Activated naive CD4-positive, alpha-beta T cell treated with Interleukin-2 at 50 U/mL for 16 hours (primary cell): ENCODE measurements at places on chromosomes 13 and 19.

DNA sequence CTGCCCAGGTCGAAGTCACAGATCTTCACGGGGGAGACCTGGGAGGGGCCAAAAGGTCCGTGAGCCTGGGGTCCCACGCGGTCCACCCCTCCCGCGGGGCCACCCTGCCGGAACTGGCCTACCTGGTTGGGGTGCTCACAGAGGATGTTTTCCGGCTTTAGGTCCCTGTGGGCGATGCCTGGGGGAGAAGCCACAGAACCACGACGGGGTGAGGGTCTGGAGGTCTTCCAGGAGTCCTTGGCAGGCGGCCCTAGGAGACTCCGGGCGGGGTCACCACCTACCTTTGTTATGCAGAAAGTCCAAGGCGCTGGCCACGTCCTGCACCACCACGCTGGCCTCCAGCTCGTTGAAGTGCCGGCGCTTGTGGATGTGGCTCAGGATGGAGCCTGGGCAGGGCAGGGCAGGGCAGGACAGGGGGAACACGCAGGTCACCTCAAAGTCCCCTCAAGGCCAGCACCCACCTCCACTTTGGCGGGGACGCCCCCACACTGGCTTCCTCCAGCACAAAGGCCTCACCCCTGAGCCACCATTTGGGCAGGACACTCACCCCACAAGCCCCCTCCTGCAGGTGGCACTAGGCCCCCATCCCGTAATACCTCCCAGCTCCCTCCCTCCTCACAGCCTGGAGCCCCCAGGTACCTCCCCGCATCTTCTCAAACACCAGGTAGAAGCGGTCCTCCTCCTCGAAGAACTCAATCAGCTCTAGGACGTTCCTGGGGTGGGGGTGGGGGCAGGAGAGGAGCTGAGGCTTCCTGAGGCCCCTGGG is 8.4 kb downstream of the MKNK2 start:
- DNase-seq = no peak

- DNase-seq = no peak
Observed at GRCh38 chr13:111533900-111534683, 213.7 kb downstream of the TEX29 start.

- no peak for DNase-seq
Observed at GRCh38 chr13:39952249-39953233, 297.1 kb downstream of the COG6 start.

DNA sequence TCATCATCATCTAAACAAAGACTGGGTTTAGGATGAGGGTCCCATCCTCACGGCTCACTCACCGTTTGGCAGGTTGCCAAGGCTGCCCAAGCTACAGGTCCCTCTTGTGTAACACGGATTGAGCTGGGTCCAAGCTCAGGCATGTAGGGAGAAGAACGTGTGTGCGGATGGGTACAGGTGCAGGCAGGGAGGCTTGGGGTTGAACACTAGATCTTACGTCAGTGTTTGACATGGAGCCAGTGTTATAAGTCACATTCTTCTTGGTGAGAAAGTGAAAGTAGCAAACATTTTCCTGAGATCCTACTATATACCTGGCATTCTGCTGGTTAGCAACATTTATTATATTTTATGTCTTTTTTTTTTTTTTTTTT is 136.8 kb upstream of the RNF113B start:
- no peak for DNase-seq

DNA sequence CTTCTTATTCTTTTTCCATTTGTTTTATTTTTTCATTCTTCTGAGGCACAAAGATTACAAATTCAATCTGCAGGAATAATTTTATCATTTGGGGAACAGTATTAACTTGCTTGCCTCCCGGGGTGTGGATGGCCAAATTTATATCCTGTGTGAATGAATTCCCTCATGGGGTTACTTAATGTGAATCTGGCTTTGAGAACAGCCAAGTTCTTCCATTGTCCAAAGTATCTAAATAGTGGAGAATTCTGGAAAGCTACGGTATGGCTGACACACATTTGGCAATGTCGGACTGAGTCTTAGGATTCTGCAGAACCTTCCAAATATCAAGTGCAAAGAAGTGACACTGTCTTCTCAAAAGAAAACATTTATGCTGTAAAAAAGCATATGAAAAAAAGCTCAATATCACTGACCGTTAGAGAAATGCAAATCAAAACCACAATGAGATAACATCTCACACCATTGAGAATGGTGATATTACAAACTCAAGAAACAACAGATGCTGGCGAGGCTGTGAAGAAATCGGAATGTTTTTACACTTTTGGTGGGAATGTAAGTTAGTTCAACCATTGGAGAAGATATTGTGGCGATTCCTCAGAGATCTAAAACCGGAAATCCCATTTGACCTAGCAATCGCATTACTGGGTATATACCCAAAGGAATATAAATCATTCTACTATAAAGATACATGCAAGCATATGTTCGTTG is 620.2 kb downstream of the EFNB2 start:
- no peak for DNase-seq

DNA sequence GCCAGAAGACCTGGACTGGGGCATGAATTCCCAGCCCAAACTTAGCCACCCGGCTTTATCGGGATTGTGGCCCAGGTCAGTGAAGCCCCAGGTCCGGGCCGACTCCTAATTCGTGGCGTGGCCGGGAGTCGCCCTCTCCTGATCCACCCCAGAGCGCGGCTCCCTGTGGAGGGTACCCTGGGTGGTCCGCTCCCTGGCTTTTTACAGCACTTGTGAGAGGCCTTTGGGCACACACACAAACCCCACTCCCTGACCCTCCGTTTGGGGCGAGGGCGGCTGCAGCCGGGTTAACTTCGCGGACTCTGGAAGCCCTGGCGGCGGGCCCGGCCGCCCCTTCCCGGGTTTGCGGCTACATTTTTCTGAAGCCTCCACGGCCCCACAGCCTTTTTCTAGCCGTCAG is 56.4 kb downstream of the ZNF568 start:
- no peak for DNase-seq

DNA sequence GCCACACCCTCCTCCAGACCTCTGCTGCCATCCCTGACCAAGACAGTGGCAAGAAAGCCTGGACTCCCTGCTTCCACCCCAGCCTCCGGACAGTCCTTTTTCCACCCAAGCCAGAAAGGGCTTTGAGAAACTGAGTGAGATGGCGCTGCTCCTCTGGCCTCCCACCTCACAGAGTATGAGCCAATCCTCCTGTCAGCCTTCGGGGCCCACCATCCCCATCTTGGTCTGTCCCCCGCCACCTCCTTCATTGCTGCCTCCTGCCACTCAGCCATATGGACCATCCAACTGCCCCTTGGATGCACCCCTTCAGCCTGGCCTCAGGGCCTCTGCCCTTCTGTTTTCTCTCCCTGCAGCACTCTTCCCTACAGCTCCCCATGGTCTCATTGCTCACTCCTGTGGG is 125.7 kb downstream of the CRYL1 start:
- DNase-seq = no peak

GRCh38 chr13:111007209-111007608 is 92.3 kb upstream of the ANKRD10 start:
- no peak for DNase-seq

DNA sequence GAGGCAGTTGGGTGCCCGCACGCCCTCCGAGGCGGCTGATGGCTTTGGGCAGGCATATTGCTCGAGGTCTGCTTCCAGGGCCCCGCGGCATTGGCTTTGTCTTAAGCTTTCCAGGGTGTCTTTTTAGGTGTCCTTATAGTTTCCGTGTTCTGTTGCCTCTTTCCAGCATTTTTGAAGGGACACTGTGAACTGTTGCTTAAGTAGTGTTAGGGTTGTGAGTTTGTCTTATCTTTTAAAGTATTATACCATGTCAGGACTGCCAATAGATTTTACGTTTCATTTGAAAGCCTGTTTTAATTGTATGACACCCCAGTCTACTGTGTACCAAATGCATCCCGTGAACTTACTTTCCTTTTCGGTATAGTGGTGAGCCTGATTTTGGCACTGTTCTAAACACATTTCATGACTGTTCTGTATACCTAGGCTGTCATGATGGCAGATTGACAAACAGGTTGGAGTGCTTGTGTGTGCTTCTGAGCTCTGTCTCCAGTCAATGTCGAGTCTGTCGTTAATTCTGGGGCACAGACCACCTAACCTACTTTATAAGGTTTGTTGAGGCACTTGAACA is 656 bp downstream of the PCCA start:
- DNase-seq = no peak

DNA sequence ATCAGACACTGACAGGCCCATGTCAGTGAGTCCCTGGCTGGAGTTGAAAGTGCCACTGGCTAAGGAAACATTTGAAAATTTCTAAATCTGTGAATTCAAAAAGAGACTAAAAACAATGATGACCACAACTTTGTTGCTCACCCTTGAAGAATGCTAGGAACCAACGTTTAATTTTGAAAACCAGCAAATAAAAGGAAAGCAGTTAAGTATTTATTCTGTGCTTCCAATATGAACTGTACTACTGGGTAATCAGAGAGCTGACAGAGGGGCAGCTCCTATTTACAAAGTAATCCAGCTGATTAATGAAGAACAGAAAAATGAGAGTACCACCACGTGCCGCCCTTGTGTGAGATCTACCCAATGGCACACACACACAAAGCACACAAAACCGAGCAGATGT is 44.7 kb upstream of the LATS2 start:
- DNase-seq = no peak

GRCh38 chr13:111216166-111216960 is 101.3 kb downstream of the ARHGEF7 start:
- DNase-seq = peak; percentile 38

DNA sequence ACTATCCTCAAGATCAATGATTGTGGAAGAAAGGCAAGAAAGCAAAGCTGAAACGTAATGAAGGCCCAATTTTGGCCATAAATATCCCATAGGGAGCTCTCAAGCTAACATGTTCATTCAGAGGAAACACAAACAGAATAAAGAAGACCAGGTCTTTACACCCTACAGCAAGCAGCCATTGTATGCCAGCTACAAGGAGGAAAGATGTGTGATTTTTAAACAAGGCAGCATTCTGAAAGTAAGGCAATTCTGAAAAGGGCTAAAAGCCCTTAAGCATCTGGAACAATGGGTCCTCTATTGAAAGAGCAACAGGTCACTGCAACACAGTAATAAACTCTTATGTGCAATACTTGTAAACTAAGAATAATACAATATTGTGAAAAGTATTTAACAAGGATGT is 1002.4 kb downstream of the SLITRK1 start:
- no peak for DNase-seq

- peak; percentile 52 for DNase-seq
Observed at GRCh38 chr13:27353166-27353583, 71.2 kb upstream of the GTF3A start.

- DNase-seq = no peak
Observed at GRCh38 chr13:98233127-98233526, 56.1 kb upstream of the RNF113B start.

DNA sequence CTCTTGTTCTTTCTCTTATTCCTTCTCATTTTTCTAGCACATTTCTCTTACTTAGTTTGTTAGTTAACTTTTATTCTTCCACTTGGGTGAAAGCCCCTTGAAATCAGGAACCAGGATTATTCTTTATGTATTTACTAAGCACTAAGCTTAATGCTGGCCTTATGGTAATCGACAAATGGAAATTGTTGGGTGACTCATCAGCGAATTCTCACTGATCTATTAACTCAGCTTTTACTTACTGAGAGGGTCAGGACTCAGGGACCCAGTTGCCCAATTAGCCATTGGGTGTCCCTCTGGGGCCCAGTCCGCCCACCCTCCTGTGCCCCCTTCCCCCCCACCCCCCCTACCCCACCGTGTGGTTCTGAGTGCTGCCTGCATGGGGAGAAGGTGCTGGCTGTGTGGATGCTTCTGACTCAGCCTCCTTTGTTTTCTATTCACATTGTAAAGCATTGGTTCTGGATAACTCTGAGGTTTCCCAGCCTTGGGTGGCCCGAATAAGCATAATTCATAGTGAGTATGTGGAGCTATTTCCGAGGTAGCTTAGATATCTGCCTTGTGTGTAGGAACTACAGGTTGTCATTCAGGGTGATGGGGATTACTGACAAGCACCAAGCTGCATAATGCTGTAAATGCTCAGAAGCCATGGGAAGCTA is 240.9 kb downstream of the FGF9 start:
- DNase-seq = no peak

- peak; percentile 62 for DNase-seq
Observed at GRCh38 chr19:14370169-14370939, 10.9 kb upstream of the ADGRE5 start.

- no peak for DNase-seq
Observed at GRCh38 chr13:74301258-74301935, 167.2 kb upstream of the KLF12 start.

DNA sequence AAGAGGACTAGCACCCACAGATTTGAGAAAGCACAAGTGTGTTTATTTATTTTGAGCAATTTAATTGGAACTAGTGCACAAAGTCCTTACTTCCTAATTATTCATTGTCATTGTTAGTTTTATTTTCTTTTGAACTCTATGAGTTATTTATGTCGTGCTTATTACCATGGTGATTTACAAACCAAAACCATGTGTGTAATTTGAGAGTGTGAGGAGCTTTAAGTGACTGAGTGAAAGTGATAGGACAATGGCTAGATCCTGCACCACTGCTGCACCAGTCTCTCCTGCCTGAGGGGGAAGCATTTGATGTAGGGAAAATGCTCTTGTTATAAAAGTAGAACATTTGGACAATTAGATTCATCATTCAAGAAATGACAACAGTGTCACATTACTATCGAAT is 172.3 kb upstream of the KLF12 start:
- DNase-seq = no peak

DNA sequence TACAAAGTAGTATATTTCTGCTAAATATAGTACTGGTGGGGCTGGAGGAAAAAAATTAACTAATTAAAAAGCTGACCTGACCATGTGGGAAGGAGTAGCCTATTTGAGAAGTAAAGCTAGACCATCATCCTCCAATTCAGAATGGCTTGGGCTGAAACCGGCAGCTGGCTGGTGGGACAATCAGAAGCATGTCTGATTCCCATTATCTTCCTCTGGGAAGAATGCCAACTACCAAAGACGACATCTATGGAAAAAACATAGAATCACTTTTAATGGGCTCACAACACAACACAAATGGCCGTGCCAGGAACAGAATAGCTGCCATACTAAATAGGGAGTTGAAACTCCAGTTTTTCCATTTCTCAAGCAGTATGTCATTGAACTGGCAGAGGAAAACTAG is 120.4 kb upstream of the FREM2 start:
- no peak for DNase-seq

DNA sequence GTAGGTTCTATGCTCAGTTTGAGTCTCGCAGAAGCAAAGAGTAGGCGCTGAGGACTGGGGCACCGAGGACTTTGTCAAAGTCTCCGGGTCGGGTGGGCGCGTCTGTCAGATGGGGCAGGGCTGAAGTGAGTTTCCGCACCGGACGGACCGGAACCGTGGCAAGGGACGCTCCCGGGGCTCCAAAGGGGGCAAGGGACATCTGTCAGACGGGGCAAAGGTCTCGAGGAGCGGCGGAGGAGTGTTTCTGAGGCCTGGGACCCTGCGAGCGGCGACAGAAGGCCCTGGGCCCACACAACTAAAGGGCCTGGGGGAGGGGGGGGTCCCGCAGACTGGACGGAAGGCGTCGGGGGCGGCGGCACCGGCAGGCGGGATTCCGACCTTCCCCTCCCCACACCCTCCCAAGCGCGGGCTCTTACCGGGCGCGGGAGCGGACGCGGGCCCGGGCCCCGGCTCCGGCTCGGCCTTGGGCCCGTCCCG is 13.3 kb upstream of the AKAP8L start:
- DNase-seq = peak; percentile 37

GRCh38 chr13:111978546-111978945 is 88.4 kb upstream of the SOX1 start:
- no peak for DNase-seq

GRCh38 chr13:109768616-109769015 is 17.8 kb downstream of the IRS2 start:
- DNase-seq = no peak

- no peak for DNase-seq
Observed at GRCh38 chr19:7456964-7457541, 31.8 kb downstream of the PEX11G start.
